ENCODE measurements at places on chromosomes 5 and 9.

GRCh38 chr9:134040176-134040565 is 14.9 kb downstream of the BRD3OS start:
- no peak for DNase-seq

DNA sequence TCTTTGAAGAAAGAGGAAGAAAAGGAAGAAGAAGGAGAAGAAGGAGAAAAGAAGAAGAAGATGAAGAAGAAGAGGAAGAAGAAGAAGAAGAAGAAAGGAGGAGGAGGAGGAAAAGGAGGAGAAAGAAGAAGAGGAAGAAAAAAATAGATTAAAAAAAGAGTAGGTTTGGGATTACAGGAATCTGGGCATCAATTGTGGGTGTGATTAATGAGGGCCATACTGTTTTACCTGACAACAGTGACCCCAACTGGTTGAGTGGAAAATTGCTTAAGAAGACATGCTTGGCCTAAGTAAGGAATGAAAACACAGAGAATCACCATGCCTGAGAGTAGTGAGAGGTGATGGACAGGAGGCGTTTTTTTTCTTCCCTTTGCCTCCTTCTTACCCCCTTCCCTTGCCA is 114.6 kb downstream of the FAM170A start:
- DNase-seq = no peak

- DNase-seq = no peak
Measured at GRCh38 chr9:22863106-22863505, 416.5 kb downstream of the DMRTA1 start.

DNA sequence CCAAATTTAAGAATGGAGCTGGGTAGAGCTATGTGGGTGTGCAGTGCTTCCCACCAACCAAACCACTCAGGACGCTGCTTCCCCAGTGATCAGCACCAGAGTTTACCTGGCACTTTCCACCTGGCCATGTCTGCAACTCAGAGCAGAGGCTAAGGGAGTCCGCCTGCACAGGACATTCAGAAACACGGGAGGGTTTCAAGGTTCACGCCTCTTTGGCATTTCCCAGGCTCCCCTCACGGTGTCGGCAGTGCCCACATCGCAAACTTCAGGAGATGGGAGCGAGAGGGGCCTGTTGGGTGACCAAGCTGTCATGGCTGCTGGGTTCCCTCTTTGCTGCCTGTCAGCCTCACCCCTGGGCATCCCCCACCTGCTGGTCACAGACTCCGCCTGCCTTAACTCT is 161.5 kb downstream of the NXNL2 start:
- no peak for DNase-seq

GRCh38 chr9:95058121-95058785 is 259.3 kb downstream of the FANCC start:
- DNase-seq = no peak

GRCh38 chr5:176529741-176530141 is 7.5 kb downstream of the RNF44 start:
- no peak for DNase-seq

DNA sequence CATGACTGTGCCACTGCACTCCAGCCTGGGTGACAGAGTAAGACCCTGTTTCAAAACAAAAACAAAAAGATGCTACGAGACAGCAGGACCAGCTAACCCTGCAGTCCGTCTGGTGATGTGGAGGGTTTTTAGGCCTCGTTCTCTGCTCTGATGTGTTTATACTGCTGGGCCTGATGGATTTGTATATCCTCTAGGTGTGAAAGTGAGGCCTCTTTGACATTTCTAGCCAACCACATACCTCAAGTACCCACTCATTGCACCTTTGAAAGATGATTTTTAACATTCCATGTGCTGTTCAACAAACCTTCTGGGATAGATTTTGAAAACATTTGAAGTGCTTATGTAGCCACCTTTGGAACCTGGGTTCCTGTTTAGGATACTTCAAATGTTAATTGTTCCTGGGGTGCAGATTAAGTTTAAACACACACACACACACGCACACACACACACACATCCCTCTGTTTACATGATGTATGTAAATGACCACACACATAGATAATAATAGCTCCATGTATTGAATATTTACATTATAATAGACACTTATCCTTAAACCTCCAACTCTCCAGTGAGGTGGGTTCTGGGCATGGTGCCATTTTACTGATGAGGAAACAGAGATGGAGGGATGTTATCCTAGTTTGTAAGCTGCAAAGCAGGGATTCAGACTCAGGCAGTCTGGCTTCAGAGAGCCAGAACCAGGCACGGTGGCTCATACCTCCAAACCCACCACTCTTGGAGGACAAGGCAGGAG is 48.8 kb upstream of the GOLPH3 start:
- no peak for DNase-seq

GRCh38 chr9:14221558-14221957 is 92.4 kb downstream of the NFIB start:
- no peak for DNase-seq

GRCh38 chr9:84754881-84755280 is 85.4 kb downstream of the NTRK2 start:
- no peak for DNase-seq

All from stimulated activated CD8-positive, alpha-beta memory T cell treated with anti-CD3 and anti-CD28 coated beads, Interleukin-4, amount 100 ng/mL, for 1 hour (primary cell).